ENCODE measurements at places on chromosomes 4 and X.
A peak's percentile ranks its signal among the peaks of the same experiment; 100 is the strongest.

- DNase-seq = no peak
Measured at GRCh38 chr4:99148550-99148949, 4.5 kb upstream of the ADH4 start.

- no peak for DNase-seq
Measured at GRCh38 chr4:125547836-125548235, 233.1 kb downstream of the FAT4 start.

GRCh38 chrX:47540754-47541538 is 20.1 kb upstream of the ARAF start:
- DNase-seq = no peak

DNA sequence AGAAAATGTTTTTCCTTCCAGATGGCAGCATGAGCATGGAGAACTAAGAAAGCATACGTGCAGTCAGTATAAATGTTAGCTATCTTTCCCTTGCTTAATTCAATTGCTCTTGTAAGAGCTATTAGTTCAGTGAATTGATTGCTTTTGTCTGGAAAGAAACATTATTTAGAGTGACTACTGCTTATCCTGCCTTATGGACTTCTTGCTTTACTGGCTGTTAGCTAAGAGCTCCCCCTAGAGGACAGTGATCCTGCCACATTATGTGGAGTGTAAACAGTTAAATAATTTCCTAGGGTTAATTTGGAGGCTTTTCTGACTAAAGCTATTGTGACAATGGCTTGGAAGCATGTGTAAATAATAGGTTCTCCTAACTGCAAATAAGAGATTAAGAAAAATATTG is 1402.4 kb downstream of the FAM133A start:
- no peak for DNase-seq

GRCh38 chr4:11376146-11376545 is 52.5 kb downstream of the HS3ST1 start:
- no peak for DNase-seq

DNA sequence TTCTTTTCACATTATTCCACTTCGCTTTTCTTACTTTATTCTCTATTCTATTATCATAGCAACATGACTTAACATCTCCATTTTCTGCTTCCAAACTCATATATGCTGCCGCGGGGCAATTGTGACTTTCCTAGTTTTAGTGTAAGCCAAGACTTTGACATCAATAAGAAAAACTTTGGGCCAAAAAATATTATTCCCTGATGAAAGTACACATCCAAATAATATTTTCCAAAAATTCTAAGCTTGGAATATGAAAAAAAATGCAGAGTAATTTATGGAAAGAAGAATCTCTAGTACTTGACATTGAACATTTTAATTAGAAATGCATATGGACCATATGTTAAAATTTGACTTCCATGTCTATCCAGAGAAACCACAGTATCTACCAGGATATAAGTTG is 995.1 kb upstream of the INTU start:
- DNase-seq = no peak

- DNase-seq = peak; percentile 33
Measured at GRCh38 chr4:84529169-84529751, 30.2 kb upstream of the NKX6-1 start.

DNA sequence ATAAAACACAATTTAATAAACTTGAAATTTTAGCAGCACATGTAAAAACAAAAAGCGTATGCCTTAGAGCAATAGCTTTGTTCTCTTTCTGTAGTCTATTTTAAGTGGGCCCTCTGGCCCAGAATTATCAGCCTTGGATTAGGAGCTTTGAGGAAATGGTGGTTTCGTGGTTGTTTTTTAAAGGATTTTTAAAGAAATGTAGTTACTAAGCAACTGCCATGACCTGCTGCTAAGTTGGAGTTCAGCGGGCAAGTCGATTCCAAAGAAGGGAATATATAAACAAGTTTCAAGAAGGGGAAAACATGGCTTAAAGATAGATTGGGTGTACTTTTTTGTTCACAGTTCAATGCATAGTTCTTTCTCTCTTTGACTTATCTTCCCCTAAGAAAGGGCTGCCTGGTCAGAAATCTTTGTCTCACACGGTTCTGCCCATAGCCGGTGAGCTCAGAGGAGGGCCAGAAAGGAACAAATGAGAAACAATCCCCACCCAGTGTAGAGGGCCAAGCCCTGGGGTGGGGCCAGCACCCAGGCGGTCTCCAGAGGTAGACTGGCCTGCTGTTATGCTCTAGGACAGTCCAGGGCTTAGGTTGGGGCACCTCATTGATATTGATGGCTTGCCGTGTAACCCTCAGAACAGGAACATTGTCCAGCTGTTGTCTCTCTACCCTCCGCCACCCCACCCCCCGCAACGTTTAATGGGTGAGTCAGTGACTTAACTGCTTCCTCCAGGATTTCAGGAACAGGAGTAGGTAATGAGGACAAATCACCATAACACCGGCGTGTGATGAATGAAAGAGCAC is 32.5 kb downstream of the DLG3 start:
- no peak for DNase-seq

- no peak for DNase-seq
Measured at GRCh38 chrX:39175418-39176057, 374.3 kb downstream of the MID1IP1 start.

DNA sequence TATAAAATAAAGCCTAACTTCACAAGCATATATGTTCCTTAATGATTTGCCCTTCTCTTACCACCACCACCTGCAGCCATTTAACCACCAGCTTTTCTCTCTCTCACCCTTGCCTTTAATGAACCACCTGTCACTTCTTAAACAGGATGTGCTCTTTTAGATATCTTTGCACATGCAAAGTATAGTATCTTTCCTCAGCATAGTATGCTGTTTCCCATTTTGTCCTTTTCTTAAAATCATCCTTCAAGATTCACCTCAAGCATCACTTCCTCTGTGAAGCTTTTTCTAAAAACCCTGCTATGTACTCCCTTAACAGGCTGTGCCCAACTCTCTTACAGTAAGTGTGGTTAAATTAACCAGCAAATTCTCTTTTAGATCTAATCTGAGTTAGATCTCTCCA is 8.2 kb upstream of the CNOT6L start:
- peak; percentile 50 for DNase-seq

GRCh38 chr4:55673424-55673823 is 37.3 kb upstream of the NMU start:
- no peak for DNase-seq

GRCh38 chrX:9160698-9161329 is 126.9 kb upstream of the FAM9B start:
- DNase-seq = peak; percentile 4

- no peak for DNase-seq
Measured at GRCh38 chr4:17132226-17132625, 233.8 kb upstream of the LDB2 start.

GRCh38 chr4:80540349-80540748 is 204.8 kb downstream of the CFAP299 start:
- peak; percentile 2 for DNase-seq

DNA sequence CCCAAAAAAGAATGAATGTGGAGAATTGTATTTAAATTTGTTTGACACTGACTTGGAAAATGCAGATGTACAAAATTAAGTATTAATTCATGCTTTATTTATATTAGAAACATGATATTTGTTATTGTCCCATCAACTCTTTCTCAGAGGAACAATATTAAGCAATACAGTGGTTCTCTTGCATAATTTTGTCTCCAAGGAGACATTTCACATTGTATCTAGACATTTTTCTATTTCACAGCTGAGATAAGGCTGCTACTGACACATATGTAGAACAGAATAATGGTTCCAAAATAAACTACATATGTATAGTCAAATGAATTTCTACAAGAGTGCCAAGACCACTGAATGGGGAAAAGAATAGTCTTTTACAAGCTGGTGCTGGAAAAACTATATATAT is 427.9 kb upstream of the SPANXN1 start:
- DNase-seq = no peak

- DNase-seq = no peak
Measured at GRCh38 chrX:38919853-38920528, 118.7 kb downstream of the MID1IP1 start.

GRCh38 chr4:21749924-21750323 is 198.6 kb downstream of the KCNIP4 start:
- no peak for DNase-seq

DNA sequence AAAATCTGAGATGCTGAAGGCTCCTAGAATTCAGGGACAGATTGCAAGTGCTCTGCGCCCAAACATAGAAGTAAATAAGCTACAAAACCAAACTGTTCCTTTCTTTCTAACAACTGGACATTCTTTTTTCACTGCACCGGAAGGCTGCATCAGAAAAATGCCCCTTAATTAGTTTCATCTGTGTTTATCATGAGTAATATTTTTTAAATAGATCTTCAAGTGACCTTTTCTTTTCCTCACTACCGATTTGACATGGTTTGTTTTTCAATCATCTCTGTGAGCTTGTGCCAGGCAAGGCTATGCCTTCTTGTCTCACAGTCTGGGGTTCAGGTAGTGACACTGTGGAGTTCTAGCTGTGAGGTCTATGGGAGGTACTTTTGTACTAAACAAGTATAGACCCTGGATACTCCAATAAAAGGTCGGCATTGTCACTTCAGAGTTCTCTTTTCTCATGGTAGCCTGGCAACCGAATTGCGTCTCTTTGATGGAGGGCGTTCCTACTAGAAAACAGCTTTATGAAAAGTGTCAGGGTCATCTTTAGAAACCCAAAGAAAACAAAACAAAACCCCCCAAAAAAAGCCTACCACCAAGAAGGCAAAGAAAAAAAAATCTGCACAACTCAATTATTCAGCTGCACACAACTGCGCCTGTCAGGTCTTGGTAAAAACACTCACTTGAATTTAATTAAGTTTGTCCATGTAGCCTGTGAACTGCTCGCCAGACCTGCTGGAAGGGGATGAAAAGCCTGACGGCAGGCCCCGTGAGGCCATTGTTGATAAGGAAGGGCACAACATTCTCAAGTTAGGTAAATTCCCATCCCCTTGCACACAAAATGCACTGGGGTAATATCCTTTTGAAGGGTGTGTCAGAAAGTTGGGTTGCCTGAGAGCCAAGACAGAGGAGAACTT is 22.8 kb upstream of the ADAMTS3 start:
- no peak for DNase-seq

DNA sequence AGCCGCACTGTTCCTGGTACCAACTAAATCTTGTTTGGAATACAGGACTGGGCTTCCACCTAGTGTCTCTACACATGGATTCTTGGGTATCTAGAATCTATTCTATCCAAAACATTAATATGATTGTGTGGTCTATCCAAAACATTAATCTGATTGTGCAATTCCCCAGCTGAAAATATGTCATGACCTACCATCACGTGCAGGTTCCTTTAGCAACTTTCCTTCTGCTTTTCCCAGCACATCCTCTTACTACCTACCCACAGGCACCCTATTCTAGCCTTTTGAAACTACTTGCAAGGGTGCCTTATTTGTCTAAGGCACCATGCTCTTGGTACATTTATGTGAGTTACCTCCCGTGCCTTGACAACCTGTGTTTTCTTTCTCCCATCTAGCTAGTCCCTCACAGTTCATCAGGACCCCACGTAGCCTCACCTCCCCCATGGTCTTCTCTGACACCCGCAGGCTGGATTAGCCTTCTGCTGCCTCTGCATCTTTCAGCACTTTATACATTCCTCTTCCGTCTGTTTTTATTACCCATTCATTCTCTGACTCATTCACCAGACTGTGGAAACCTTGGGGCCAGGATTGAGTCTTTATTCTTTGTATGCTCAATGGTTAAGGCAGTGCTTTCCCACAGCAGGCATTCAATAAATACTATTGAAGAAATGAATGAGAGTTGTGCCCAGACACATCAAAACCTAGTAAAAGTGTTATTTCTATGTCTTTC is 88.8 kb upstream of the FAM9B start:
- DNase-seq = no peak

DNA sequence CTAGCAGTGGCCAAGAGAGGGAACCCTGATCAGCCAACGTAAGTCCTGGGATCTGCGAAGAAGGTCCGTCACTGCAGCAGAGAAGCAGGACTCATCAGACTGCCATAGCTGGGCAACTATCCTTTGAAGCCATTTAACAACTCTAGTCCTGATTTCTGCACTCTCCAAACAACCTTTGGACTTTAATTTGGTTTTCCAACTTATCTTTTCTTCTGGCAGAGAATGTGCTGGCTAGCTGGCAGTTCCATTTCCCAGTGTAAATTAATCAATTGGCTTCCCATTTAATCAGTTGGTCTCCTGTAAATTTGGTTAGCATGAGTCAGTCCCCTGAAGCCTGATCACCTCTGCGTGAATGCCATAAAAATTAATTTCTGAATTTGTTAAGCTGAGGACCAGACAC is 153.7 kb upstream of the GPR101 start:
- DNase-seq = no peak

DNA sequence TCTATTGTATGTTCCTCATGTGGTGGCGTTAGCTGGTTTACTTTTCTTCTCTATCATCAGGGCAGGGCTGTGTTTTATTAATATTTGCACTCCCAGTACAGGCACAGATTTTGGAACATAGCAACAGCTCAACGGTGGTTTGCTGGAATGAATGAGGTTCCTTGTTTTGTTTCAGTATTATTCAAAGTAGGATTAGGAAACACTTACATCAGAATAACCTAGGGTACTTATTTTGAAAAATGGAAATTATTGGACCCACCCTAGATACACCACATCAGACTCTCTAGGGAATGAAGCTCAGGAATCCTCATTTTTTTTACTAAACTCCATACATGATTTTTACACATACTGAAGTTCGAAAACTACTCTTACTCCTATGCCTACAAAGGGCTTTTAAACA is 108.8 kb upstream of the ENPEP start:
- DNase-seq = no peak

DNA sequence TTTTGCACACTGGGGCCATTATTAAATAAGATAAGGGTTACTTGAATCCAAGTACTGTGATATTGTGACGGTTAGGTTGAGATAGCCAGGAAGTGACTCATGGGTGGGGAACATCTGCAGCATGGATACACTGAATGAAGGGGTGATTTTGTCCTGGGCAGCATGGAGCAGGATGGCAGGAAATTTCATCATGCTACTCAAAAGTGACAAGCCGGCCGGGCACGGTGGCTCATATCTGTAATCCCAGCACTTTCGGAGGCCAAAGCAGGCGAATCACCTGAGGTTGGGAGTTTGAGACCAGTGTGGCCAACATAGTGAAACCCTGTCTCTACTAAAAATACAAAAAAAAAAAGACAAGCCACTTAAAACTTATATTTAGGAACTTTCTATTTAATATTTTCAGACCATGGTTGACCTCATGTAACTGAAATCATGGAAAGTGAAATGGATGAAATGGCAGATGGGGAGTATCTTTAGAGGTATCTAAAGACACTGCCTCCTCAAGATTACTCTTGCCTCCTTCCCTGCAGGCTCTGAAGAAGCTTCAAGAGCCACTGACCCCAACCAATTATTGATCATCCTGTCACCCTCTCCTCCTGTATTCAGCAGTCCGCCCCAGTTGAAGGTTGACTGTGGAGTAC is 3.9 kb upstream of the TRIM60 start:
- DNase-seq = no peak

DNA sequence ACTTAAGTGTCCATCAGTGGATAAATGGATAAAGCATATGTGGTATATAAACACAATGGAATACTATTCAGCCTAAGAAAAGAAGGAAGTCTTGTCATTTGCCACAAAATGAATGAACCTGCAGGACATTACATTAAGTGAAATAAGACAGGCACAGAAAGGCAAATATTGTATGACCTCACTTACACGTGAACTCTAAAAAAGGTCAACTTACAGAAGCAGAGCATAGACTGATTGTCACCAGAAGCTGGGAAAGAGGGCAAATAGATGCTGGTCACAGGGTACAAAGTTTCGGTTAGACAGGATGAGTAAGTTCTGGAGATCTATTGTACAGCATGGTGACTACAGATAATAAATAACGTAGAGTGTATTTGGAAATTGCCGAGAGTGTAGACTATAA is 247.7 kb downstream of the RAB28 start:
- DNase-seq = no peak

Measured in CD4-positive, alpha-beta T cell treated with Interleukin-4 for 4 hours (primary cell).